AG08395 (cell line): ENCODE measurements at places on chromosomes 12 and 14.
A peak's percentile ranks its signal among the peaks of the same experiment; 100 is the strongest.

DNA sequence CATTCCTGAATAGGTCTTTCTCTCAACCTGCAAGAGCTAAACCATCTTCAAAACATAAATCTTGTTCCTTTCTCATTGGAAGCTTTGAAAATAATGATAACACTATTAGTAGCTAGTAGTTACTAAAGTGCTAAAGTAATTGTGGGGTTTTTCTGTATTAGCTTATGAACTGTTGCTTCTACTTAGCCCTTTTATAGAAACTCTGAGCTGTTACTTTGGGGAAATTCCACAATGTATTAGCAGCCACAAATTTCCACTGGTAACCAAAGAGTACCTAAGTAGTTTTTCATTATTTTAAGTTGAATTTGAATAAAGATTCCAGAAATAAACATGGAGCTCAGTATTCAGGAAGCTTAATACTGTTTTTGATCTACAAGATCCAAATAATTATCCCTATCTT, 6.4 kb upstream of the MAPK1IP1L start:
- DNase-seq, result no peak

DNA sequence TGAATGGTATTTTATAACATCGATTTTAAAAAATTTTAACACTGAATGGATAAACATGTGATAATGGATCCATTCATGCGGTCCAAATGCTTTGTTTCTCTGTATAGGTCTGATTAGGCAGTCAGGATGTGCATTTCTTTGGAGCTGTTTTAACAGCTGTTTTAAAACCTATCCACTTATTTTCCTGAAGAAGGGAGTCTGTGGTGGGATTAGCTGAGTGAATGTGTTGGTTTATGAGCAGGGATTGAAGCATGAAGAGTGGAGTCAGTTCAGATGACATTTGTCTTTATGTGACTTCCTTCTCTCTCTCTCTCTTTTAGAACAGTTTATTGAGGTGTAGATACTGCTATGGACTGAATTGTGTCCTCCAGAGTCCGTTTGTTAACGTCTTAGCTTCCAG, 37.7 kb downstream of the GLT8D2 start:
- no peak for DNase-seq

GRCh38 chr12:94265966-94266745, 117.8 kb downstream of the PLXNC1 start:
- peak; percentile 57 for DNase-seq

GRCh38 chr12:121767525-121768016, 25.9 kb downstream of the RHOF start:
- DNase-seq, result peak; percentile 86

- no peak for DNase-seq
These were observed 333.7 kb downstream of the RAD51B start for GRCh38 chr14:68153275-68153674.

GRCh38 chr12:101040936-101041335, 169.1 kb downstream of the SLC5A8 start:
- DNase-seq, result no peak

DNA sequence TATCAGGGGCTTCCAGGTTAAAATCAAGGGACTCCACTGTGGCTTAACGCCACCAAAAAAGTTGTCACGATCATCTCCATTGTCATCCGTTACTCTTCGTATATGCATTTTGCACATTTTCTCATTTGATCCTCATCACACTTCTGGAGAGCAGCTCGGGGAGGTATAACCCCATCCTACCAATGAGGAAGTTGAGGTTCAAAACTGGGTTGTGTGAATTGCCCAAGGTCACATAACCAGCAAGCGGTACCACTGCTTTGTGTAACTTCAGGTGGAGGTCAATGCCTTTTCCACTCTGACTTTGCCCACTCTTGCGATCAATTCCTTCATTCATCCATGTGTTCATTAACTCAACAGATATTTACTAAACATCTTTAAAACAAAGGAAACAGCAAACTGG, 71.1 kb upstream of the CCND2 start:
- no peak for DNase-seq

DNA sequence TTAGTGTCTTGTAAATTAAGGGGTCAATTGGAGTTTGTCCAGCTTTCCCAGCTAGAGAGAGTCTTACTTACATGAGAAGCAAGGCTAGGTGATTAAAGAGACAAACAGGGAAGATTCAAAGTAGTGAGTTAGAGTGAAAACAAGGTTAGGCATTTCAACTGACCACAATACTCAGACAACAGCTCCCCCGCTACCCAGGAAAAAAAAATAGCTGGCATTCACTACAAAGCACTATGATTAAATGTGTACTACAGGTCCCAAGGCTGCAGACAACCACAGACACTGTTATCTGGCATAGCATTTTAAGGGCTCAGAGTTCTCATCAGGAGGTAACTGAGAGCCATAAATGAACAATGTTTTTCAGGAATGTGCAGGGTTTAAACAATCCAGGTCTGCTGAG, 680.9 kb downstream of the TMEM121 start:
- no peak for DNase-seq

DNA sequence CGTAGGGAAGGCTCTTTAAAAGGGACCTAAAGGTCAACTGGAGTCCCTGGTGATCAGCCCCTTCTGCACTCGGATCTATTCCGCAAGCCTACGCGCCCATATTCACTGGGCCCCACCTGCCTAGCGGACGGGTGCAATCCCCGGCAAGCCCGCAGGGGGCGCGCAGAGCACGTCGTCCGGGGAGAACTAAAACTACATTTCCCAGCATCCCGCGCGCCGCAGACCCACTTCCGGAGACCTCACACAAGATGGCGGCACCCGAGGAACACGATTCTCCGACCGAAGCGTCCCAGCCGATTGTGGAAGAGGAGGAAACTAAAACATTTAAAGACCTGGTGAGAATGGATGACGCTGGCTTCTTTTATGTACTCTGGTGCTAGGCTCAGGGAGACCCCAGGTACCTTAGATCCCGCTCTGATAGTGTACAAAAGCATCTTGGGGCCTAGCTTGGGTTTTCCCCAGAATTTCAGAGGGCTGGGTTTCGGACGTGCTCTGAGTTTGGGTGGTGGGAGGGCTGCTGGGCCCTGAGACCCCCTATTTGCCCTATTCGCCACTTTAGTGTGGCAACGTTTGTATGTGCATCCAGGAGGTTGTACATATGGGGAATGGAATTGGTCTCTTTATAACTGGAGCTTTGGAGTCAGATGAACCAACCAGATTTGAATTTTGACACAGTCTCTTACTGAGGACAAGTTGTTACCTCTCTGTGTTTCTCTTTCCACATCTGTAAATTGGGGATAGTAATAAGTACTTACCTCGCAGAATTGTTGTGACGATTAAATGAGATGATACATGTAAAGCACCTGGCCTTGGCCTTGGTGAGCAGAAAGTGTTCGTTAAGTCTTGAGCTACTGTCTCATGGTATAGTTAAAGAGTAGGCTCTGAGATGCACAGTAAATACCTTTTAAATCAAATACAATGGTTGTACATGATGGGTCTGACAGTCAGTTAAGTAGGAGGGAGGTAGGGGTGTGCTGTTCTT, at the start of gene DDX47:
Gene DDX47, plus strand, starts transcription at position 227 of the 982 bp plus-strand sequence. Its CDS starts 22 bp downstream, at position 249.
- peak; percentile 92 for DNase-seq

- no peak for DNase-seq
These were observed 660.8 kb downstream of the TMEM121 start for GRCh38 chr14:106187216-106187615.

- no peak for DNase-seq
These were observed 92.8 kb downstream of the OTOGL start for GRCh38 chr12:80192087-80192486.

- DNase-seq, result no peak
These were observed 55.3 kb downstream of the RAD52 start for GRCh38 chr12:894226-894625.

DNA sequence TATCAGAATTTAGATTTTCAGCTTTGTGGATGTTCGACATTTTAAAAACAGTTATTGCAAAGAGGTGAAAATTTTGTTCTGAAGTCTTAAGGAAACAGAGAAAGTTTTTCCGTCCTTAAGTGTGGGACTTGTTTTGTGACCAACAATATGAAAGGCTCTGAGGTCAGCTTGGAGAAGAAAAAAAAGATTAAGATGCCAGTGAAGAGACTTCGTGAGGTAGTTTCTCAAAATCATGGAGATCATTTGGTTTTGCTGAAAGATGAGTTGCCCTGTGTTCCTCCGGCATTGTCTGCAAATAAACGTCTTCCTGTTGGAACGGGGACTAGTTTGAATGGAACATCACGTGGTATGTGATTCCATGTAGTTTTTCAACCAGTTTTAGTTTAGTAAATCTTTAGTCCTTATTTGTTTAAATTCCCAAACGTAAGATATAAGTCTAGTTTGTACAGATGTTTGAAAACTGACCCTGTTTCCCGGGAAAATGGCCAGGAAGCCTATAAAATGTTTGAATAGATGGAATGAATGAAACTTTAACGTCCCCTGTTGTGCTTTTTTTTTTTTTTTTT, 682 bp downstream of the KIAA0586 start:
- peak; percentile 43 for DNase-seq

DNA sequence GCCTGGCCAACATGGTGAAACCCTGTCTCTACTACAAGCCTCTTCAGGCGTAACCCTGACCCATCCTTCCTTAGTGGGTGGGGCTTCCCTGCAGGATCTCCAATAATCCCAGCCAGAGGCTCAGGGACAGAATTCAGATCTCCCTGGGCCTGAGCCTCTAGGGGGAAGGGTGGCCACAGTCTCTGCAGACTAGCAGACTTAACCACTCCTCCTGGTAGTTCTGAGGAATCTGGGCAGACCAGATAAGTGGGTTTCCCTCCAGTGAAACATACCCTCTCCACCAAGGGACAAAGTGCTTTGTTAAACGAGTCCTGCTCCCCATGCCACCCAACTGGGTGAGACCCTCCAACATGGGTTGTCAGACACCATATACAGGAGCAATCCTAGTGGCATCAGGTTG, 36.6 kb upstream of the TRIM9 start:
- DNase-seq, result no peak

- no peak for DNase-seq
These were observed 2.8 kb upstream of the SP7 start for GRCh38 chr12:53338916-53339315.

DNA sequence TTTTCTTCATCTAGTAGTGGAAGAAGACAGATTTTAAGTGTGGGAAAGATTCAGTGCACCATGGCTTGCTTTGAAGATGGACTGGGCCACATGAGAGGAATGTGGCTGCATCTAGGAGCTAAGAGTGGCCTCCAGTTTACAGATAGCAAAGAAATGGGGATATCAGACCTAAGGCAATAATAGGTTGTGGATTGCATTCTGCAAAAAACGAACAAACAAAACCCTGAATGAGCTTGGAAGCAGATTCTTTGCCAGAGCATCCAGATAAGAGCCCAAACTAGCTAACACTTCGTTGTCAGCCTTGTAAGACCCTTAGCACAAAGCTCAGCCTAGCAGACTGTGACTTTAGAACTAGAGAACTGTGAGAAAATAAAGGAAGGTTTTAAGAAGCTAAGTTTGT, 9.6 kb downstream of the ATXN7L3B start:
- no peak for DNase-seq

- DNase-seq, result peak; percentile 24
These were observed 49.2 kb downstream of the ACACB start for GRCh38 chr12:109165599-109165998.

DNA sequence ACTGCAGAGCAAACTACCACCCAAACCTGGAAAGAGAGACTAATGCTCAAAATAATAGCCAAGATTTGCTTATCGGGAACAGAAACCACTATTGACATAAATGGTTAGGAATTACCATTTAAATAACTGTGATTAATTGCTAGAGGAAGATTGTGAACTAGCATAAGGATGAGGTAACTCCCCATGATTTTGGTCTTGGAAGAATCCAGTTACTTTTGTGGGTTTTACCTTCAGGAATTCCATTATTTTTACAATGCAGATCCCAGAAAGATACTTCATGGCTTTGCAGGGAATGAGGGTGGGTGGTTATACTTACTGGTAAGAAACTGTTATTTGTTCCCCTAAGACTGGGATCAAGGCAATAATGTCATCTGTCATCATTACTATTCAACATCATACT, 652.9 kb upstream of the FLRT2 start:
- no peak for DNase-seq

GRCh38 chr12:54034785-54035310, 2.0 kb downstream of the HOXC5 start:
- DNase-seq, result no peak

GRCh38 chr14:100288382-100289185, 17.7 kb downstream of the SLC25A29 start:
- no peak for DNase-seq

GRCh38 chr14:22622255-22622654, 21.9 kb downstream of the OR6J1 start:
- no peak for DNase-seq

DNA sequence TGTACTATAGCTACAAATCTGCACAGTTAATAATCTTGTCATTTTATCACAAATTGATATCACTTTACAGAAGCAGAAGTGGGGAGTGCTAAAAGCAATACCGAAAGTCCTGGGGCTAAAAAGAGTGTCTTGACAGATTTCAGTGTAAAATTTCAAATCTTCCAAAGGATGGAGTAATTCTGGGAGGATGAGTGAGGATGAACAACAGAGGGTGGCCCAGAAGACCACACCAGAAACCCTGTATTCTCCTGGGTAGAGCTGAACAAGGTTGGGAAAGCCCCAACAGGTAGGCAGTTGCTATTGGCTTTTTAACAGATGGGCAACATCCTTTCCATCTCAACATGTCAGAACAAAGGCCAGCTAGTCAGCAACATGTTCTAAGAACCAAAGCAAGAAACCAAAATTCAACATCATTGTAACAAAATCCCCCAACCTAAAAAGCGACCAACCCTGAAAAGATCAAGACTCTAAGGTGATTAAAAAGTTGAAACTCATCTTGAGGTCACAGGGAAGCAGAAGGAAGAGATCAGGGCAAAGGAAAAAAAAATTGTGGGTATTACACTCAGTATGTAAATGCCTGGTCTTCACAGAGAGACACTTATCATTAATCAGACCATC, 38.8 kb downstream of the CBX5 start:
- no peak for DNase-seq

GRCh38 chr12:44336577-44336976, 500.7 kb downstream of the TMEM117 start:
- no peak for DNase-seq

DNA sequence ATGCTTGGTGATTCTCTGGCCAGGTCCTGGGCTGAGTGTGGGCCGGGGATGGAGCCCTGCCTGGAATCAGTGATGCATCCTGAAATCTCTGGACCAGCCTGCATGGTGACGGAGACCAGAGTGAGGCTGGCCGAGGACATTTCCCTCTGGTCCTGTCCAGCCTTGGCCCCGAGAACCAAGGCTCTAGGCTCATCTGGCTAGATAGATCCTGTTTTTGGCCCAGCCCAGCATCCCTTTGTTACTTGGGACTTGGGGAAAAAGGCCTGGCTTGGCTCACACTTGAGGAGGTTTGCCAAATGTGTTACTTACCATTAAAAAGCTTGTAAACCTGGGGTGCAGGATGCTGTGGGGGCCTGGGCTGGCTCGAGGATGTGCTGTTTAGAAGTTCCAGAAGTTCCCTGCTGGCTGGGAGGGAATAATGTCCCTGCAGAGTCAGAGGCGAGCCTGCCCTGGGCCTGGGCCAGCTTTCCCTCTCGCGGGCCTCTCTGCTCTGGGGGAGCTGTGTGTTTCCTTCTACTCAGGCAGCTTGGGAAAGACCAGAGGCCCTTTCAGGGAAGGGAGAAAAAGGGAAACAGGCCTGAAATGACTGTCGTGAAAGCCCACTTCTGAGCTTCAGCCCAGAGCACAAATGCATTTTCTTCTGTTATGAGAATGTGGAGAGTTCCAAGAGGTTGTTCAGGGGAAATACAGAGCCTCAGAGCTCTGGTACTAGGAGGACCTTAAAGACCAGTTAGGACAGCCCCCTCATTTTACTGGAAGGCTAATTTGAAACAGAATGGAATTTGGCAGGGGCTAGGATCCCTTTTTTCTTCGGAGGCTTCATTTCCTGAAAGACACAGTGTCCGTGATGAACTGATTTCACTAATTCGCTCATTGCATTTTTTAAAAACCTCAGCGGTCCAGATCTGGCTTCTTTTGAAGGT, 47.2 kb upstream of the CTDSP2 start:
- DNase-seq, result peak; percentile 79

- DNase-seq, result no peak
These were observed 20.2 kb downstream of the E2F7 start for GRCh38 chr12:77045183-77045582.
